GM13977 (cell line): ENCODE measurements at places on chromosomes 1 and 21.

GRCh38 chr1:110164725-110165350 is 14.5 kb downstream of the SLC6A17 start:
- no peak for DNase-seq

DNA sequence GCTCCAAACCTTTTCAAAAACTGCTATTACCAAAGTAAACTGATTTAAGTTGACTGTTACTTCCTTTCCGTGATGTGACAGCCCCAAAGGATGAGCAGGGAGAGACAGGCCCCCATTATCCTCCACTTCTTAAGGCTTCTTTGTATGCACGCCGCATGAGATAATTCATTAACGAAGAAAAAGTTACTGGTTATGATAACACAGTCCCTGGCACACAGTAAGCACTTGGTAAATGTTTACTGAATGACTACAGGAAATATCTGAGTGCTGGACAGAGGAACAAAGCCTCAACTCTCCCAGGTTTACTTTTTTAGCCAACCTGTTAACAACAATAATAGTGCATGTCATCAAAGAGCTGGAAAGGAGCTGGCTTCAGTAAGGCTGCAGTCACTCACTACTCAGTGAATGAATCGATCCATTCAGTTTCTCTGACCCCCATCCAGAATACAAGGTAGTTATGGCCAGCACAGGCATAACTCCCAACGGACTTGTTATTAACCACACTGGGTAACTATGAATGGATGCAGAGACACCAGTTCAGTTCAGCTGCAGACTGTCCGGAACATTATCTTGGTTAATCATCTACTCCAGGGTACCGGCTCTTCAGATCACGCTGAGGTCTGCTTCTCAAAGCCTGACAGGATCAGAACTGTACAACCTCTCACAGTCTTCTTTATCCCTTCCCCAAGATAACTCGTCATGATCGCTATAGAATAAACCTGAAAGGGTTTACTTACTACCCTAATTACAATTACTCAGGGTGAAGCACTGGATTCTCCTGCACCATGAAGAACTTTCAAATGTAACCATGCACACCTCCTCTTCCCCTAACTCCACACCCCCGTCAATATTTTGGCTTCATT is 58.3 kb downstream of the TGFBR3 start:
- DNase-seq, result no peak

- DNase-seq, result no peak
Observed at GRCh38 chr1:22788254-22788661, 77.6 kb downstream of the EPHB2 start.

- DNase-seq, result no peak
Observed at GRCh38 chr1:209384710-209385550, 198.6 kb upstream of the CAMK1G start.

GRCh38 chr1:86335916-86336315 is 60.2 kb downstream of the ODF2L start:
- DNase-seq, result no peak

DNA sequence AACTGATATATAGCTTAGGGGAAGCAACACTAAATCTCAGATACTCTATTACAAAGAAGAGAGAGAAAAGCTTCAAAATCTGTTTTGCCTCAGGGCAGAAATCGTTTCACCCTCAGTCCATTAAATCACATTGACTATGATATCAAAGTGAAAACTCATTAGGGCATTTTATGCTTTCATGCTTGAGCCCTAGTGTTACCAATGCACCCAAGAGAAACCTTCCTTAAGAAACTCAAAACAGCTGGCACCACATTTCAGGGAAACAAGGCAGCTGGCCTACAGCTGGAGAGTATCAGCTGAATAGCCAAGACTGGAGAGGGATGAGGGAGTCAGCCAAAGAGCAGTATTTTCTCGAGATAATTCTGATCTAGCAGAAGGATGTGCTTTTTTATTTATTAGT is 14.9 kb downstream of the COLGALT2 start:
- no peak for DNase-seq

- peak; percentile 7 for DNase-seq
Observed at GRCh38 chr1:187383366-187383765, 554.6 kb downstream of the PLA2G4A start.

GRCh38 chr1:78483903-78484302 is 6.9 kb upstream of the PTGFR start:
- DNase-seq, result no peak

GRCh38 chr1:168977618-168978017 is 128.9 kb upstream of the ATP1B1 start:
- no peak for DNase-seq

- DNase-seq, result no peak
Observed at GRCh38 chr1:241447031-241447644, 72.4 kb downstream of the FH start.

GRCh38 chr1:17567582-17567981 is 28.1 kb downstream of the ARHGEF10L start:
- DNase-seq, result no peak

DNA sequence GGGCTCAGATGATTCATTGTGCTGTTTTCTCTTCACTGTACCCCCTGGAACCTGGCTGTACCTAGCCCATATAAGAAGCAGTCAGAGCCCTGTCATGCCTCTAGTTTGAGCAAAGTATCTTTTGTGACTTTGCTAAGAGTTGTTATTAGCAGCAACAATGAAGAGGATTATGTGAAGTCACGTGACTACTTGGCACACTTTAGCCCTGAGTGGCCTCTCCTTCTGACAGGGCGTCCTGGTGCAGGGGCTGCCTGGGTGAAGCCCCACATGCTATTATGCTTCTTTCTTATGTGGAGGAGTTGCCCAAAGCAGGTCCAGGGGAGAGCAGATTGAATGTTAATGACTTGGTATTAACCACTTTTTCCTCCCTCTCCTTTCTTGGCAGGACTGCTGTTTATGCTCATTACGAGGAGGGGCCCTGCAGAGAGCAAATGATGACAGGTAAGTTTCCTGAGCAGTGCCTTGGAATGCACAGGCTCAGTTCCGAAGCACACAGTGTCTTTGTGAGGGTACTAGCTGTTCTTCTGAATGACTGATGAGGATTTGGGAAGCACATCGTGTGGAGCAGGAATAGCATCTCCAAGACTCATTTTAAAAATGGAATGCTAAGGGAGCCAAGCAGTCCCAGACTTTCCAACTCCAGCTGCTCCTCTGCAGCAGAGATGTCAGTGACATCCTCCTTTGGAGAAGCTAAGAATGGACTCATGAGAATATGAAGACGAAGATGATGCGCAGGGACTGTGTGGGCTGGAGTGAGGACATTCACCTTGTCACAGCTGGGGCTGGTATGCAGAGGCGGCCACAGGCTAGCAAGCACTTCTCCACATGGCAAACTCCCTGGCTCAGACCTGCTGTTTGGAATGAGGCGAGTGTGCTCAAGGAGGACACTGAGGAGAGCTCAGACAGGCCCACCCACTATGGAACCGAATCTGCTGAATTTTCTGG is 15.2 kb upstream of the ST3GAL3 start:
- DNase-seq, result no peak

- DNase-seq, result no peak
Observed at GRCh38 chr1:229945795-229946194, 121.2 kb upstream of the GALNT2 start.

GRCh38 chr1:23867542-23867894 is 572 bp downstream of the FUCA1 start:
- DNase-seq, result no peak

- no peak for DNase-seq
Observed at GRCh38 chr1:72060466-72061245, 221.7 kb downstream of the NEGR1 start.

GRCh38 chr1:228139931-228140723 is at the start of gene GUK1:
TSS of gene GUK1 (plus strand) at chr1:228140279. CDS start at chr1:228140303, 24 bp downstream.
- DNase-seq, result peak; percentile 99

DNA sequence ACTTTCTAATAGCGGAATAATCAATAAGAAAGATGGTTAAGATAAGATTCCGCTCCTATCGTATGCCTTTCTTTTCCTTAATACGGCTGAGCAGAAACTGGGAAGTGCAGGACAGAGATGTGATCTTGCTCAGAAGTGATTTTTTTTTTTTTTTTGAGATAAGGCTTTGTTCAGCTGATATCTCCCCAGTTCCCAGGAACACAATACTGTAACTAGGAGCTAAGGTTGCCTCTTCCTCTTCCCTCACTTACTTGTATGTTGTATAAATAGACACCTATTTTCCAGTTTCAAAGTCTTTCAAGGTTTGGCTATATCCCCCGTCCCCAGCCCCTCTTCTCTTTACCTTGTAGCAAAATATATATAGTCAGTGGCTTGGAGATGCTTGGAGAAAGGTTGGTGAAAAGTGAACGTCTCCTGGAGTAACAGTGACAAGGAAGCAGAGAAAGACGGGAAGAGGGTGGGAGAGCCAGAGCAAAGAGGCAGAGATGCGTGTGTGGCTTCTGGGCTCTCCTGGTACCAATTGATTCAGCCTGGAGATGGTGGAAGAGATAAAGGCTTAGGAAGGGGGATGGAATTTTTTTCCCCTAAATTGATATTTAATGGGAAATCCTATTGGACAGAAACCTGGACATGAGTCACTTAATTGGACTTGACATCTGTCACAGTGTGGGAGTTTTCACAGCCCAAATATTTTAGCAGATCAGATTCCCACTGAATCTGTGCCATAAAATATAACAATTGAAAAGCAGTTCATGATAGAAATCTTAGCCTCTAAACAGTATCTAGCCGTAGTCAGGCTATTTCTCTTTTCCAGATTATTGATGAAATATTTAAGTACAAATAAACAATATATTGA is at the start of gene NHLH2:
Gene NHLH2, minus strand, starts transcription at position 522 of the 856 bp plus-strand sequence. CDS start 2,754 bp downstream, outside the sequence.
- DNase-seq, result no peak

- no peak for DNase-seq
Observed at GRCh38 chr1:55323760-55324159, 108.6 kb upstream of the USP24 start.

DNA sequence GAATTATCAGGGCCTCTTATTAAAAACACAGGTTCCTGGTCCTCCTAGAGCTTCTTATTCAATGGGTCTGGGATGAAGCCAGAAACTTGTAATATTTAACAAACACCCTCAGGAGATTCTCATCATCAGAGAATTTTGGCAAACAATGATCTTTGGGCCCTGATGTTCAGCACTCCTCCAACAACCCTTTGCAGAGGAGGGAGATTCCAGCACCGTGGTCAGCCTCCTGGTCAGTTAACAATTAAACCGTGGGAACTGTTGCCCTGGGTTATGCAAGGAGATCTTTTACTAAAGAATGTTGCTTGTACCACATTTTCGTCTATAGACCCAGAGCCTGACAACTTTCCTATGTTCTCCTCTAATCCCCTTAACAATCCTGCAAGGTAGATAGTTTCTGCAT is 294.4 kb downstream of the PLPP3 start:
- no peak for DNase-seq

DNA sequence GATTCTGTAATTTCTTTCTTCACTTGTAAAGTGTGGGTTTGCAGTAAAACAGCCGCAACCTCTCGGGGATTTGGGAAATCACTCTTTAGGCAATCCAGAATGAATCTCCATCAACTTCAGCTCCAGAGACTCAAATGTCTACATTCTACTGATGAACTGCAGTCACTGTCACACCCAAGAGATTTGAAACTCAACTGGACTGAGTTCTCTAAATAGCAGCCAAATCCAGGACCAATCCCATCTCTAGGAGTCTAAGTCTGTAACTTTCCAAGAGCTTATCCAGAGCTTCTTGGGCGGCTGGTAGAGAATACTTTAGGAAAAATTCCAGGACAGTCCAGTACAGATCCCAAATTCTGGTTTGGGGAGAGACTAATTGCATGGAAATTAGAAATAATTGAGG is 62.9 kb downstream of the ADAMTS1 start:
- no peak for DNase-seq

DNA sequence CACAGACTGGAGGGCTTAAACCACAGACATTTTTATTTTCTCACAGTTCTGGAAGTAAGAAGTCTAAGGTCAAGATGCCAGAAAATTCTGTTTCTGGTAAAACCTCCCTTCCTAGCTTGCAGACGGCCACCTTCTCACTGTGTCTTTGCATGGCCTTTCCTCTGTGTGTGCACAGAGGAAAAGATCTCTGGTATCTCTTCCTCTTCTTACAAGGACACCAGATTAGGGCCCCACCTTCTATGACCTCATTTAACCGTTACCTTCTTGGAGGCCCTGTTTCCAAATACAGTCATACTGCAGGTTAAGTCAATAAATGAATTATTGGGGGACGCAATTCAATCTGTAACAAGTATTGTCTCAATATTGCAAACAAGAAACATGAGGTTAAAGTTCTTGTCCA is 63.0 kb upstream of the PRDX6 start:
- DNase-seq, result peak; percentile 15

DNA sequence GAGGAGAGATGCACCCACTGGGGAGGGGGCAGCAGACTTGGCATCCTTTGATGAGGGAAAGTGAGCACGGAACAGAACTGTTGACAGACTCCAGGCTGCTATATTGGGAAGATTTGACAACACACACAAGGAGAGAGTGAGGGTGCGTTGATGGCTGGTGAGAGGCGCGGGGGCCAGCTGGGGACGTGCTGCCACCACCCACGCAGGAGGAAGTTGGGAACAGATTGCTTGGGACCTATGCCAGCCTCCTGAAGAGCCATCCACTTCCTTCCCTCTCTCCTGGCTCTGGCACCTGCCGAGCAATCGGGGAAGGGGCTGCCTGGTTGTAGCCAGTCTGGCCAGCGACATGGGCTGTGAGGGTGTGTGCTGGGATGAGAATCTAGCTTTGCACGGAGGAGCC is 223.7 kb upstream of the CSF3R start:
- DNase-seq, result no peak
